Brain microvascular endothelial cell (primary cell): ENCODE measurements at places on chromosomes 16 and 17.

GRCh38 chr17:13426991-13427390 is 174.7 kb downstream of the HS3ST3A1 start:
- DNase-seq = no peak

- no peak for DNase-seq
Measured at GRCh38 chr17:77436481-77436880, 295.7 kb downstream of the SEC14L1 start.

DNA sequence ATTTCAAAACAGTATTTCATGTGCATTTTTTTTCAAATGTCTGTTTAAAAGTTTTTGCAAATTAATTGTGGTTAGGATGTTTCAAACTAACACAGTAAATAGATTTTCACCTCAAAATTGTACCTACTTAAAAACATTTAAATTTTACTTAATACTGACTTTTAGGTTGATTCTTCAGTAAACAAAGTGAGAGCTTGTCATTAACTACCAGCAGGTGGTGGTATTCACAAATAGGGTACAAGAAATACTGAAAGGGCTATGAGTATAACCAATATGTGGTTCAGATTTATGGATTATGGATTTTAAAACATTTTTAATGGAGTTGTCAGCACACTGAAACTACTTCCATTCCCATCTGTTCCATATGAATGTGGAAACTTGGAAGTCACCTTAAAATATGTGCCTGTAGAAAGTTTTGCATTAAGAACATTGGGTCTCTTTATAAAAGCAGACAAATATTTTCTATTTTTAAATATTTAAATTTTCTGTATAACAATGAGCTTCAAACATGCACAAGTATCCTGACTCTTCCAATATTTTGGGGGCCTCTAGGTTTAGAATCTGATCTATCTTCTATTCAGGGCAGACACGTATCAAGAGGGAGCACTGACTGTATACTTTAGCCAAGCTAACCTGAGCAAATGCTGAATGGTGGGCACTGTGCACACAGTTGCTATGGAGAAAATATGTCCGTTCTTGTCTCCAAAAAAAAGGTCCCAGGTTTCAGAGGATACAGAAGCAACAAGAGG is 155.6 kb downstream of the SNX11 start:
- DNase-seq = no peak

DNA sequence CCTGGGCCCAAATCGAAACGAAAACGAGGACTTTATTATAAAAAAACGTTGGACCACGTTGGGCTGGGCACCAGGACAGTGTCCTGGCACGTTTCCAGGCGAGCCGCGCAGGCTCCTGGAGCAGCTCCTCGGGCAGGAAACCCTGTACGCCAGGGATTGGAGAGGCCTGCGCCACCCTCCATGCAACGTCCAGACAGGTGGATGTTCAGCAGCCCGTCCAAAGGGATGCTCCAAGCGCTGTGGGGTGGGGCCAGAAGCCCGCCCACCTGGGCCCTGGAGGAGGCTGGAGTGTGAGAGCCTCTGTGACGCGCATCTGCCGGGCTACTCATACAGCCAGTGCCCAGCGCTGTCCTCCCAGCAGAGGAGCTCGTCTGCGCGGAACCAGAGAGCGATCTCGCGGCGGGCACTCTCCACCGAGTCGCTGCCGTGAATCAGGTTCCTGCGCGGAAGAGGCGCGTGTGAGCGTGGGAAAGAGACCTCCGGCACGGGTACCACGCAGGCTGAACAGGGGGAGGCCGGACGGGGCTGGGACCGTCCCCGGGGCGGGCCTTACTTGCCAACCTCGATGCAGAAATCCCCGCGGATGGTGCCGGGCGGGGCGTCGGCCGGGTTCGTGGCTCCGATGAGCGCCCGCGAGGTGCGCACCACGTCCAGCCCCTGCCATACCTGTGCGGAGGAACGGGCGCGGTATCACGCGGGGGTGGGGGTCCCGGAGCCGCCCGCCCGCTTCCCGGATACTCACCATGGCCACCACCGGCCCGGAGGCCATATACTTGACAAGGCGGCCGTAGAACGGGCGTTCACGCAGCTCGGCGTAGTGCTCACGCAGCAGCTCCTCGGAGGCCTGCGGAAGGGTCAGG is 785 bp downstream of the NME3 start:
- DNase-seq = peak; percentile 33

- DNase-seq = no peak
Measured at GRCh38 chr17:4272213-4272971, 8.6 kb upstream of the ANKFY1 start.

DNA sequence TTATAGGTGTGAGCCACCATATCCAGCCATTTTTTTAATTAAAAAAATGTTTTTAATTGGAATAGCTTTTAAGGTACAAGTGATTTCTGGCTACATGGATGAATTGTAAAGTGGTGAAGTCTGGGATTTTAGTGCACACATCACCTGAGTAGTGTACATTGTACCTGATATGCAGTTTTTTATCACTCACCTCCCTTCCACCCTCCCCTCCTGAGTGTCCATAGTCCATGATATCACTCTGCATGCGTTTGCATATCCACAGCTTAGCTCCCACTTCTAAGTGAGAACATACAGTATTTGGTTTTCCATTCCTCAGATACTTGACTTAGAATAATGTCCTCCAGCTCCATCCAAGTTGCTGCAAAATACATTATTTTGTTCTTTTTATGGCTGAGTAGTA is 13.4 kb upstream of the CRYBA1 start:
- no peak for DNase-seq

GRCh38 chr16:20415541-20415940 is 6.2 kb downstream of the ACSM5 start:
- no peak for DNase-seq

DNA sequence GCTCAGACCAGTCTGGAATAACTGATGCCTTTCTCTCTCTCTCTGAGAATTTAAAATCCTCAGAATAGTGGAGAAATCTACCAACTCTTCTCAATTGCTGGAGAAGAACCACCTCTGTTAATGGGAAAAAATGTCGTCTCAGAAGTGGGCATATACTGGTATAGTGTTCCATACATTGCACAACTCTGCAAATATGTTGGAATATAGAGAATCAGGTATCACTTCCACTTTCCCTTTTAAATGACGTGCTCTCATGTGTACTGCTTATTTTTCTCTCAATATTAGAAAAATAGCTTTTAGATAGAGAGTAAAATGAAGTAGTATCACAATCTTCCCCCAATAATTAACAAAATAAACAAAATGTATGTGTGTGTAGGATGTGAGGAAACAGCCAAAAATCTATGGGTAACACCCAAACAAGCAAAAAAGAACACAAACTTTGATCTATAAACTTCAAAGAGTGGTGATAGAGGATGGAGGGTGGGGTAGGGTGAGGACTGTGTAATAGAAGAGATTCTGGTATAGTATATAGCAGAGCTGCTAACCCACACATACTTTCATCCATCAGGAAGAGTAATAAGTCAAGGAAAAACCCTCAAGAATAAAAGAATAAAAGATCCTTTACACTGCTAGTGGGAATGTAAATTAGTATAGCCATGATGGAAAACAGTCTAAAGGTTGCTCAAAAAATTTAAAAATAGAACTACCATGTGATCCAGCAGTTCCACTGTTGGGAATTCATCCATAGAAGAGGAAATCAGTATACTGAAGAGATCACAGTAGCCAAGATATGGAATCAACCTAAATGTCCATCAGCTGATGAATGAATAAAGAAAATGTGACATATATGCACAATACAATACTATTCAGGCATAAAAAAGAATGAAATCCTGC is 46.9 kb downstream of the NFATC3 start:
- DNase-seq = no peak

DNA sequence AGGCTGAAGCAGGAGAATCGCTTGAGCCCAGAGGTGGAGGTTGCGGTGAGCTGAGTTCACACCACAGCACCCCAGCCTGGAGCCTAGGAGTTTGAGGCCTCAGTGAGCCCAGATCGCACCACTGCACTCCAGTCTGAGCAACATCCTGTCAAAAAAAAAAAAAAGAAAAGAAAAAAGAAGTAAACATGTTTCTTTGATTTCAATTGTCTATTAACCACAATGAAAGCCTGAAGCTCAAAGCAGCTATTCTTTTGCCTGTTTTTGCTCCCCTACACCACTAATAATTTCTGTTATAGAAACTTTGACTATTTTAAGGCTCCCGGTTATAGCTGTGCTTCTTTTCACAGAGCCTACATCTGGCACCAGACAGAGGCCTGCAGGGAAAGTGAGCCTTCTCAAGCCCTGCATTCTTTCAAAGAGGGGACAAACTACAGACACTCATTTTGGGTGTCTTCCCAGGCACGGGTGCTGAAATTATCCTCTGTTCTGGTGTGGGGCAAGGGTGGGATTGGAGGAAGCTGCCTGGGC is 14.2 kb upstream of the SLC52A1 start:
- DNase-seq = no peak

DNA sequence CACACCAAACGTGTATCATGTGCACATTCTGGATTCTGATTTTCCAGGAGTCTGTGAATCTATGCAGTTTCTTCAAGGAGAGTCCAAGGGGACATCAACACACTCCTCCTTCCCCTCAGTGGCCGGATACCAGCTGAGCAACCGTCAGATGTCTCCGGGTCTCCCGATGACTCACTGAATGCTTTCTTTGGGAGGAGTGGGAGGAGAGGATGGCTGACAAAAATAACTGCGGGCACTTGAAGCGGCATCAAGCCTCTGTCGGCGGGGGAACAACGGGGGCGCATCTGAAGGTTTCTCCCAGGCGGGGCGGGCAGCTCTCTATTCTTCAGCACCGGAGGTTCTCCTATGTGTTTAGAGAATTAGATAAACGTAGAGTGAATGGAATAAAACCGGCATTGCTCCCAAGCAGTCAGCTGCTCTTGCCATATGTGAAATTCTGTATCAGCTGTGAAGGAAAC is 24.6 kb upstream of the LRRC75A start:
- DNase-seq = peak; percentile 73

DNA sequence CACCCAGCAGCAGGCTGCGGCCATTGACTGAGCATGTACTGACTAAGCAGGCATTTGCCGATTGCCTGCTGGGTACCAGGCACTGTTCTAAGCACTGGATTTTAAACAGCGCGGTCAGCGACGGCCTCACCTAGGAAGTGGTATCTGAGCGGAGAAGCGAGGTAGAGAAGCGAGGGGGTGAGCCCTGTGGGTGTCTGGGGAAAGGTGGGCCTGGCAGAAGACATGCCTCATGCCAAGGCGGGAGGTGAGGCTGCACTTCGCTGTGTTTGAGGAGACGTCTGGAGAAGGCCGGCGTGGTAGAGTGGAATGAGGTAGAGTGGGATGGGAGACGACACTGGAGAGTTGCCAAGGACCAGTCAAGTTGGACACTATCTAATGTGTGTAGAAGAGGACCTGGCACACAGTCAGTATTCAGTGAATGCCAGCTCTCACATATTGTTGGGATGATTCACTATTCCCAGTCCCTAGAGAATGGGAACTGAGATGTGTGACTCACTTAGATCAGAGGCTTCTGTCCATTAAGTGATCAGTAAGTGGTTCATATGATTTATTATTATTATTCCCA is 14.4 kb downstream of the SYCE1L start:
- DNase-seq = peak; percentile 83

- DNase-seq = no peak
Measured at GRCh38 chr17:49190932-49191331, 19.4 kb downstream of the GNGT2 start.

DNA sequence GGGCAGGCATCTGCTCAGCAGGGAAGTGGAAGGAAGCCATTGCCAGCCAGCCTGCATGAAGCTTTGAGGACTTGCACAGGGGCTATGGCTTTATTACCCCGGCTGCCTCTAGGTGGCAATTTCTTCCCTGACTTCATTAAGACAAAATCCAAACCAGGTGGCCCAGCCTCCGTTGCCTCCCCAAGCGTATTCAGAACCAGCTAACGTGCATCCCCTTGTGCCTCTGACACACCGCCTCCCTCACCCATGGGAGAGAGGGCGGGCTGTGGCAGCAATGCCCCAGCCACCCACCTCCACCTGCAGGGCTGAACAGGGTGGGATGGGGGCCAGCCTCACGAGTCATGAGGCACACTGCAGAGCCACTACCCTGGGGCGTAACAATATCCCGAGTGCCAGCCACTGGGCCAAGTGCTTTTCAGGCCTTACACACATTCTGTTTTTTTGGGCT is 6.8 kb downstream of the KIFC3 start:
- no peak for DNase-seq
